ENCODE measurements at places on chromosomes 1 and 21.

- no peak for DNase-seq
Measured at GRCh38 chr1:44242746-44243145, 29.5 kb downstream of the DMAP1 start.

DNA sequence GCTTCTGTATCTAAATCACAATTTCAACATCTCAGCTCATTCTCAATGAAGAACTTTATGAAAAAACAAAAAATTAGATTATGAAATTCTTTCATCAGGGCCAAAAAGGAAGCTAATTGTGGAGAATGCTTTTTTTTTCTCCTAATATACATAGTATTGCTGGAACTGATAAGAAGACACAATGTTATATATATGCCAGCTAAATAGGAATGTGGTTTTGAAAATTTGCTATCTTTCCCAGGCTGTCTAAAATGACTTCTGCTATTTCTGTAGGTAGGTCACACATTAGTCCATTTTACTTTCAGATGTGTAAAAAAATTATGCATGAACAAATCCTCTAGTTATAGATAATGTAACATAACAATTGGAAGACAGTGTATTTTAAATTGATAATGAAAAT is 732.9 kb downstream of the RWDD3 start:
- no peak for DNase-seq

DNA sequence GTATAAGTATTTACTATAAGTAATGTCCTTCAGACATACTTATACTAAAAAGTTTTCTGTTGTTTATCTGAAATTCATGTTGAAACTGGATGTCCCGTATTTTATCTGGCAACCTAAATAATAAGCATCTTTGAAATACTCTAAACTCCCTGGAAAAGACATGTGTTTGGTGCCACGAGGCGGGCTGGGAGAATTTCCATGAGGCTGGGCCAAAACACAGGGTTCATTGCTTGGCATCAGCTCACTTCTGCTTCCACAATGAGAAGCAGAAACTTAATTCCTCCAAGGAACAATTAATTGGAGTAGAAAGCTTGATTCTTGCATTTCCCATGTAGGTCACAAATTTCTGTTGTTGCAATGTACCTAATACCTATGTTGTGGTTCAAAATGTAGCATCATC is 110.2 kb downstream of the PSMG1 start:
- no peak for DNase-seq

GRCh38 chr1:118927427-118928187 is 60.5 kb downstream of the TBX15 start:
- no peak for DNase-seq

DNA sequence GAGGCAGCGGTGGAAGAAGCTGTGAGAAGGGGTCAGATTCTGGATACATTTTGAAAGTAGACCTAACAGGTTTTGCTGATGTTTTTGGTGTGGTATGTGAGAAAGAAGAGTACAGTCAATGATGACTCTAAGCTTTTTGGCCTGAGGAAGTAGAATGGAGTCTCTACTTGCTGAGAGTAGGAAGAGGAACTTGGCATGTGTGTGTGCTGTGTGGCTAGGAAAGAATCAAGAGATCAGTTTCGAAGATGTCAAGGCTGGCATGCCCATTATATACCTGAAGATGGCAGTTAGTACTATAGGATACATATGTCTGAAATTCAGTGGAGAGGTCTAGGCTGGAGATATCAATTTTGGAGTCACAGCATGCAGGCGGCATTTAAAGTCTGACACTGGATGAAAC is 64.4 kb downstream of the MAB21L3 start:
- no peak for DNase-seq

DNA sequence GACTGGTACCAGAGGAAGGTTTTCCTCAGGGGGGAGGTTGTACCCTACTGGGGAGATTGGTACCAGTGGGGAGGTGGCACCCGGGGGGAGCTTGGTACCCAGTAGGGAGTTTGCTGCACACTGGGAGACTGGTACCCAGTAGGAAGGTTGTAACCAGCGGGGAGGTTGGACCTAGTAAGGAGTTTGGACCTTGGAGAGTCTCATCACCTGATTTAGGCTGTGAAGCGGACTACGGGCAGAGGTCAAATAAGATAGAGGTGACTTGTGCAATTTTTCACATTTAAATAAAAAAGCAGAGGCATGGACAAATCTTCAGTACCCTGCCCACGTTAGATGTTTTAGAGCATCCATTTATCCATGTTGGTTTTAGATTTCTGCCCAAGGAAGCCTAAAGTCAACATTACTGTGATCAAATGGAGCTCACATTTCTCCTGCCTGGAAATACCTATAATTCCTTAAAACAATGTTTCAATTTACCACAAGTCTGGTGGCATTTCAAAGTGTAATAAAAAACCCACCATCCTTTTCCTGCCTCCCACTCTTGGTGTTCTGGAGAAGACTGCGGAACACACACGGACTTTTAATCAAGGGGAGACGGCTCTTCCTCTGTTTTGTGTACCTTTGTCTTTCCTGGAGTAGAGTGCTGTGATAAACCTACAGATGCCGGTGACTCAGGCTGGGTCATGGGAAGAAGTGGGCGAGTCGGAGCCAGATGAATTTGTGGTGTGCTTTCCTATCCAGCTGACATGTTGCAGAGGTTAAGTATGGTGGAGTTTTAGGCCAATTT is 36.2 kb upstream of the MRPS6 start:
- DNase-seq: no peak

DNA sequence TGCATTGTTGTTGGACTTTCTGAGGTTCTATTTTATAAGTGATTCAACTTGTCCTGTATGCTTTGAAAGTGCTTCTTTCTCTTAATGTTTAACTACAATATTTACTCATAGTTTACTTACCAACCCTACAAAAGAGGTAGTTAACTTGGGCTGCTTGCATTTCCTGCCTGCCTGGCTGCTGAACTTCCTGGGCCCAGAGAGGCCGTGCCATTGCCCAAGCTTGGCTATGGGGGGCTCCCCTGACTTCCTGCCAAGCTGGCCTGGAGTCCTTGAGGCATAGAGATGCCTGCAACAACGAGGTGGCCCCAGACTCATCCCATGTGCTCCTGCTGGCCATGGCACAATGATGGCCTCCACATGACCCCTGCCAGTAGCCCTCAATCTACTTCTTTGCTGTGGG is 361.6 kb upstream of the PLD5 start:
- no peak for DNase-seq

DNA sequence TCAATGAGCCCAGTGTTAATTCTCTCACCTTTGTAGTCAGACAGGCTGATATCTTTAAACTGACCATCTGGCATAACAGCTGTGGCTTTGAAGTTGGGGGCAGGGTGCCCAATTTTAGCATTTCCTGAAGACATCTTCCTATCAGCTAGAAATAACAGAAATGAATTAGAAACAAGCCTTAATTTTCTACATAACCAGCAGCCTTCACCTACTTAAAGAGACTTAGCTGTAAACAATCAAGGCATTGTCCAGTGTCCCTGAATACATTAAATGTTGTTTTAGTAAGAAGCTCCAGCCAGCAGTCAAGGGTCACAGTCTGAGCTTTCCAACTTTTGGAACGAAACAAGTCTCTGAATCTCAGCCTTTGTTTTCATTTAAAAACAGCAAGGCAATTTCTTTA is 2.8 kb downstream of the PRDX1 start:
- DNase-seq: no peak

DNA sequence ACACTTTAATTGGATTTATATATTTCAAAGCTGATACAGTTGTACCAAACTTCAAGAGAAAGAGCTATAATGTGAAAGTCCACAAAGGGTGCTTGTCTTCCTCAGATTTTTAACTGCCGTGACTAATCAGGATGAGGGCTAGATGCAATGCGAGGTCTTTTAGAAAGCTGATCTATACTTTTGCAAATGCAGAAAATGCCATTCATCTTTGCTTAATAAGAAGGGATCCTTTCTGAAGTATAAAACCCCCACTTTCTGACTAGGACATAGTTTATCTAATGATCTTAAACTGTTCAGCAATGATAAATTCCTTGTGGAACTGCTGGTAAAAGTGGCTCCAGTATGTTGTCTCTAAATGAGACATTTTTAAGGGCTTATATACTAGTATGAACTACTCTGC is 102.7 kb upstream of the NGF start:
- no peak for DNase-seq

- DNase-seq: no peak
Measured at GRCh38 chr21:32046191-32046590, 173.4 kb downstream of the HUNK start.

- no peak for DNase-seq
Measured at GRCh38 chr1:156866249-156866909, 5.7 kb downstream of the NTRK1 start.

DNA sequence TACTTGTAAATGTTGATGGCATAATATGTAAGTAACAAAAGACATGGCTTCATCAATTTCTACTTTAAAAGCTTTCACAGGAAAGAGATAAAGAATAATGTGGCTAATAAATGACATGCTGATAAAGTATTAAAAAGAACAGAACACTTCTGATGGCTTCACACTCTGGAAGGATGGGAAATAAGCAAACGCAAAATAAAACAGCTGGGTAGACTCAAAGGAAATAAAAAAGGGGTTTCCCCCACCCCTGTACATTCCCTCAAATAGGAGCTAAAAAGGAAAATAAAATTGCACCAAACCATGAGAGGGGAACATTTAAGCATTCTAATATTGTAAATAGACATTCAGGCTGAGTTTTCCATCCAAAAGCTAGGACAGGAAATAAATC is 27.0 kb upstream of the DYRK1A start:
- DNase-seq: no peak

DNA sequence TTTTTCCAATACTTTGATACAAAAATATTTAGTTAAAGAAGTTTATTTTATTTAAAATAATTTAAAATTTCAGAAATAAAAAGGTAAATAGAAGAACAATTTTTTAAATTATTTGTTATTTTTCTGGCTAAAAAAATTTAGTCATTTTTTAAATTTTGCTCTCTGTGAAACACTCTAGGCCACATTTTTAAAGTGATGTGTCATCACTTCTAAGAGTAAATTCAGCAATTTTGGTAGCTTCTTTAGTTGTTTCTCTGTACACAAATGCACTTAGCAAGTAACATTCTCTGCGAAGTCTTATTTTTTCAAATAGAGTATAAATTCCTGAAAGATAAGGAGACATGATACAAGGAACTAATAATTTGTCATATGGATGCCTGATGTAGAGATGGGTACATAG is 760.0 kb upstream of the PRMT6 start:
- no peak for DNase-seq

- no peak for DNase-seq
Measured at GRCh38 chr1:84146411-84147032, 2.5 kb downstream of the PRKACB start.

- no peak for DNase-seq
Measured at GRCh38 chr1:202311875-202312635, 29.7 kb downstream of the UBE2T start.
